NCI-H345 (cell line): ENCODE measurements at places on chromosomes 12 and 14.

DNA sequence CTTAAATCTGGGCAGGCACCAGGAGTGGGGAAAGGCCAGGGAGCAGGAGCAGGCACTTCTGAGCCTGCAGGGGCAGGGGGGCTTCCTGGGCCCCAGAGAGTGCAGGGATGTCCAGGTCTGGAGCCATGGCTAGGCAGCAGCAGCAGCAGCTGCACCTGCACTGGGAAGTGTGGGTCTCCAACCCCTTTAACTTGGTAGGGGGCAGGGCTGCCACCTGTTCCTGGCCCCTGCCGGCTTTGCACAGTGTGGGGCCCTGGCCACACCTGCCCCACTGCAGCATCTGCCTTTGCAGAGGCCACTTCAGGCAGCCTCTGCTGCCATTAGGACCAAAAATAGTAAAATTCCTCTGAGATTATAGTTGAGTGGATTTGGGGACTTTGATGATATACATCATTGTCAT, 138.5 kb downstream of the SLC16A7 start:
- DNase-seq: peak; percentile 59

- DNase-seq: no peak
These were observed 12.3 kb downstream of the CAPS2 start for GRCh38 chr12:75317784-75318183.

DNA sequence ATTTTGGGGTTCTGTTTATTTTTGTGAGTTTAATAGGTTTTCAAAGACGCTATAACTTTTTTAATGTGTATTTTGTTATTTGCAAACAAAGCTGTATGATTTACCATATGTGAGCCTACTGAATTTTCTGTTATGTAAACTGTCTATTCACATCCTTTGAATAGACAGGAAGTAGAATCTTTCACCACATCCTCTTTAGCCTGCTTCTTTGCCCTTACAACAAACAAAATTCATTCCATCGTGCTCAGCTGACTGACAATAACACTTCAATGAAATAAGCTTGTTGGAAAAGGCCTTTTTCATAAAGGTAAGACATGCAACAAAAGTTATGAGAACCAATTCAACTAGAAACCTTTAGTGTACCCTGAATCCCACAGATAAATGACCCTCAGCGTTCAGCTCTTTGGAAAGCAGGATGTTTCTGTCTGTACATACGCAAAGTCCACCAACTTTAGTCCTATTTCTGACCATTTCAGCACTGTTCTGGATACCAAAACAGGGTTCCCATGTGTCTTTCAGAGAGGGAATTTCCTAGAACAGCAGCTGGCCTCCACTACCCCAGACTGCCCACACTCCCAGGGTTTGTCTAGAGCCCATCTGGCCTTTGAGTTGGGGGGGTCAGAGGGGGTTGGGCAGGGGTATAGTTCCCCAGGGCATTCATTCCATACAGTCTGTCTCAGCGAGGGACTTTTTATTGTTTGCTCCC, 71.3 kb downstream of the DUSP6 start:
- DNase-seq: peak; percentile 7

DNA sequence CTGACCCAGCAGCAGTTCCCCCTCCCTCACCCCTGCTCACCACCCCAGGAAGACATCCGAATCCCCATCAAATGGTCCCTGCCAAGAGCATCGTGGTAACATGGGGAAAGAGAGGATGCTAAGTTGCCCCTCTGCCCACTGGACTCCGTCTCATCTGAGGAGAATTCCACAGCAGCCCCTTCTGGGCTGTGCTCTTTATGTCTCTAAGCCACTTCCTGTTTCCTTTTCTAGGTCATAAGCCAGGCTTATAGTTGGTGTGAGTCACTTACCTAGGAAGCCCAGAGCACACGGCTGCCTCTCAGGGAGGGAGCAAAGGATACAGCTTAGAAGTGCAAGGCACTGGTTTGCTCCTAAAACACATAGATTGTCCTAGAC, 76.0 kb downstream of the VCPKMT start:
- DNase-seq: no peak

DNA sequence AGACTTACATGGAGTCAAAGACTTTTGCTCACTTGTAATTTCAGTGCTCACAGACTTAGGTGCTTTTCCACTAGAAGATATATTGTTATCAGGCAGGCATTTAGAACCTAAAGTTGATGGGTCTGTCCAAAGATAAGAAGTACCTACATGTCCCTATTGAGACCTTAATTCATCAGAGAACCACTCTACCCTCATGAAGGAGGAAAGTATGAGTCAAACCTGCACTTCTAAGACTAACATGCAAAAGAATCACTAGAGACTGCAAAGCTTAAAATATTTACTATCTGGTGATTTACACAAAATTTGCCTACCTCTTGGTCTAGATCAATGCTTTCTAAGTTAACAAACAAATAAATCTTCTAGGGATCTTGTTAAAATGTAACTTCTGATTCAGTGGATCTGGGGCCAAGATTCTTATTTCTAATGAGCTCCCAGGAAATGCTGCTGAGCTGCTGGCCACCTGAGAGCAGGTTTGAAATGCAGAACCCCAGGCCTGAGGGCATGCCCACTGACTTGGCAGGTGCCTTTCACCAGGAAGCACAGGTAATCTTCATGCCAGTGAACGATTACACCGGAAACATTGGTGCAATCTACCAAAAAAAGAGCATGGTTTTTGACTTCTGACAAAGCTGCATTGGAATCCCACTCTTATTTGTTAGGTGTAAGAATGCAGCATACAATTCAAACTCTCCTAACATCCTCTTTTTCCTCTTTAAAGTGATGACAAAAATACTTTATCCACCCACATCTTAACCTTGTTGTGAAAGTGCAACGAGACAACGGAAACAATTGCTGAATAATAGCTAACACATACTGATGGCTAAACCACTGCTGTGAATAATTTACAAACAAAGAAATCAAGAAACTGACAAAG, 214.2 kb downstream of the ADAMTS20 start:
- no peak for DNase-seq

DNA sequence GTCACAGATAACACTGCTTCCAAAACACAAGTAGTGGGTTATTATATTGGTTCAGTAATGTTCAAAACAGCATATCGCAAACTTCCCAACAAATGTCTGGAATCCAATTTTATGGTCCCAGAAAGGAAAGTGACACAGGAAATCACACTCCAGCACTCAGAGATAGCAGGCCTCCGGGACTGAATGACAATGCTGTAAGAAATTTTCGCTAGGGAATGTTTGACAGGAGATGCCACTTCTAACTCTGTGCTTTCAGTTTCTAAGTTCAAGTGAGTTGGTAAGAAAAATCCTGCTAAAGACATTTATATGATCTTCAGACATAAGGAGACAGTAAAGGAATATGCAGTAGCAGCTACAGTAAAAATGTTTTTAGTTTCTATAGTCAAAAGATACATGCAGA, 93.2 kb downstream of the SLC2A13 start:
- no peak for DNase-seq

DNA sequence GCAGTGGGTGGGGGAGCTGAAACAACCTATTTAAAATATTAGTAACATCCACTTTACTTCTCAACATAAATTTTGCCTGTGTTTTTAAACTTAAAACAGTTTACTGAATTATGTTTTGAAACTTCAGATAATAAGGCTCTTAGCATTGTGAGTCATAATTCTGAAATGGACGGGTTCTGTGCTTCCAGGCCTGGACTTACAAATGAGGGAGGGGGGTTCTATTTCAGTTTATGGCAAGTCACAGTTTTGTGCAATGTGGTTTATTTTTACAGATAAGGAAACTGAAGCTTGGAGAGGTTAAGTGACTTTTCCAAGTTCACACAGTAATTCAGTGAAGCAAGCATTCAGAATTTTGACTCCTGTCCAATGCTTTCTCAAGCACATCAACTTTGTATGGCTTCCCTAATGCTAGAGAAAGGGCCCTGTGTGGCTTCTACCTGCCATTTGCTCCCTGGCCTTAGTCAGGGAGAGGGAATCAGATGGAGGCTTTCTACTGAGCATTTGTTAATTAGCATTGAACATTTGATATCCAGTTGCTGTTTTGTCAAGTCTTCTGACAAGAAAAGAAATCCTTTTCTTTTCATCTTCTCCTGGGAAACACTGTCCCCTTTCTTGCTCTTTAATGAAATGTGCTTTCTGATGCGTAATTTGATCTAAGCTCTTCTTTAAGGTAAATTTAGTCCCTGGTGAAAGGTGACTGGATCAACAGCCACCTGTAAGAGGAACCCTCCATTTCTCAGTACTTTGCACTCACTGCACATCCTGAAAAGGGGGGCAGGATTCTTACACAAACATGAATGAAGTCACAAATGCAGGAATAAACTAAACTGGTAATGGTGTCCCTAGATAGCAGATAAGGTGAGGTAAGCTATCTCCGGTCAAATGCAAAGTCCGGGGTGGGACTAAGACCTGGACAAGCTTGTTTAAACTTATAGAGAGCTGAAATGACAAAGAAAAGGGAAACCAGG, 2.5 kb upstream of the SALL2 start:
- no peak for DNase-seq

DNA sequence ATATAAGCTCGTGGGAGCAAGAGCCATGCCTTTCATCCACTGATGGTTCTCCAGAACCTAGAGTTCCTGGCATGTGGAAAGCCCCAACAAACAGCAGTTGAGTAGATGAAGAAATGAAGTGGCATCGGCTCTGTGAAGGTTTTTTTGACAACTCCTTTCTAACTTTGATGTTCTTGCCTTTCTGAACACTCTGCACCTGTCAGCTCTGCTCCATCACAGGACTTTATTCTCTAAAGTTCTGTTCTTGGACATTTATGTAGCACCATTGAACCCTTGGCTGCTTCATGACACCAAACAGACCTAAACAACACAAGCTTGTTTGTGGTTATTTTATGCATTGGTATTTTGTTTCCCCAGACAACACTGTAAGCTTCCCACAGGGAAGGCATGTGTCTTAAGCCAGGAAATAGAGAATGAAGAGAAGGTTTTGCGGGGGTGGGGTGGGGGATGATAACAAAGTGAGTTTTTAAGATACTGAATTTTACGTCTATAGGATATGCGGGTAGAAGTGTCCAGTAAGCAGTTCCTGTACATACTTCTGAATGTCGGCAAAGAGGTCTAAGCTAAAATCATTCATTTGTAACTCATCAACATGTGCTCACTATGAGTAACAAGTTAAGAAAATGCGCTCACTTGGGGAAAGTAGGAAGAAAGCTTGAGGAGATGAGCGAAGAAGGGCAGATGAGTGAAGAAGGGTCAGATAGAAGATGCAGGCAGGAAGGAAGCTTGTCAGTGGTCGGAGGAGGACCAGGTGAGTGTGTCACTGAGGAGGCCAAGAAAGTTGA, 146.0 kb upstream of the PLEKHG7 start:
- DNase-seq: no peak

DNA sequence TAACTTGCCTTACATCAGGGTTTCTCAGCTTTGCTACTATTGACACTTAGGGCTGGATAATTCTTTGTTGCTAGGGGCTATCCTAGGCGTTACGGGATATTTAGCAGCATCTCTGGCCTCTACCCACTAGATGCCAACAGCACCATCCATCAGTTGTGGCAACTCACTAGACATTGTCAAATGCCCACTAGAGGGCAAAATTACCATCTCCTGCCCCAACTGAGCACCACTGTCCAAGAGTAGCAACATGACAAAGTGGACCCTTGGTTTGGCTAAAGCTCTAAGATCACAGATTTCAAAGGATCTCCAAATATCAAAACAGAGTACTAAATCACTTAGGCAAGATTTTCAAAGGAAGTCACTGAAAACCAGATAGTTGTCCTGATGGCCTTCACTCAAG, 251.7 kb upstream of the TBX3 start:
- no peak for DNase-seq

DNA sequence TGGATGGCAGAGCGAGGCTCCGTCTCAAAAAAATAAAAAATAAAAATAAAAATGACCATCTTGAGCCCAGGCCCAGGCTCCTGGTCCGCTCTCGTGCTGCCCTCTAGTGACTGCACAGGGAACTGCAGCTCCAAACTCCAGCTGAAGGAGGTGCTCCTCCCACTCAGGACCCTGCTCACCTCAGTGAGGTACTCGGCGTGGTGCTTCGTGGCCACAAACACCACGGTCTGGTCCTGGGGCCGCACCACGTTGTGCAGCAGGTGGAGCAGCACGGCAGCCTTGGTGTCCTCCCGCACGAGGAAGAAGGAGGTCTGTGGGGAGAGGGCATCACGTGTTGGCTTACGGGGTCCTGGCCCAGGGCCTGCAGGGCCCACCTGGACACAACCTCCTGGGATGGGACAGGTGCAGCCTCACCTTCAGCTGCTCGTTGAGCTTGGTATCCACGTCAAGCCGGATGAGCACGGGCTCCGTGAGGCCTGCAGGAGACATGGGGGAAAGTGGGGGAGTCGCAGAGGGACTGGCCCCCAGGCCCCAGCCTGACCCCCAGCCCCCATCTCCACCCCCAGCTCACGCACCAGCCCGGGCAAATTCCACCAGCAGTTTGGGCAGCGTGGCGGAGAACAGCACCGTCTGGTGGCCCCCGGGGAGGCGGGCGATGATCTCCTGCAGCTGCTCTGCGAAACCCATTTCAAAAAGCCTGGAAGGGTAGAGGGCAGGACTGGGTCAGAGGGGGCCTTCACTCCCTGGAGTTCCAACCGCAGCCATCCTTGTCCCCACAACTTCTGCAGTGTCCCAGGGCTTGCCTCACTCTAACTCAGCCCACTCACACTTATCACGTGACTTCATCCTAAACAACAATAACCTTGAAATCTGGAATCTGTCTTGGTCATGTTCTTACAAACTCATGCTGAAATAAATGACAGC, 10.6 kb downstream of the DDX54 start:
- DNase-seq: peak; percentile 64

GRCh38 chr14:104966981-104967385, 11.2 kb downstream of the AHNAK2 start:
- no peak for DNase-seq

GRCh38 chr12:7093486-7093885, 1.2 kb upstream of the C1R start:
- DNase-seq: no peak

DNA sequence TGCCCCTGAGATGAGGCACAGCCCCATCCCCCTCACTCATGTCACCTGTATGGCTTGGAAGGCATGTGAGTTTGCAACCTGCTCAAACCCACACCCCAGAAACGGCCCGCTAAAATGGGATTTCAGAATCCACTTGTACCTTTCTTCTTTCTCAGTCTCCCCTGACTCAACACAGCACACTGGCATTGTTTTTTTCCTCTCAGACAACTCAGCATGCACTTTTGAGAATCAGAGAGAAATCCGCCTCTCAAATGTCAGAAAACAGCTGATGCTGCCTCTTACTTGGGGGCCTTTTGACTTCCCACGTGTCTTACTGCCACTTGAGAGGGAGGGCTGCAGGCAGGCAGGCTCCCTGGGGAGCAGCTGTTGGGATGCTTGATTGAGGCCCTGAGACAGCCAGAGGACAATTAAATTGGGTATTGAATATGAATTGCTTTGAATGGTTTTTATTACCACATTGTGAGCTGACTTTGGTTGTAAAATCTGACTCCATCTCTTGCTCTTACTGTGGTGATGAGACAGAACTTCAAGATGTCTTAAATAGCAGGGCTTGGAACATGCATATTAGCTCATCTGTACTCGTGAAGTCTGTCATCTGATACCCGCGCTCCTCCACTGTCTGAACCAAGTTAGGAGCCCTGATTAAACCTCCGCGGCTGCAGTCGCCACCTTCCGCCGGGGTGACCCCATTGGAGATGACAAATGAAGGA, 96.6 kb downstream of the APAF1 start:
- DNase-seq: peak; percentile 67
